ENCODE measurements at places on chromosomes 2 and 18. TPM values are rescaled to one million over a fixed set of nuclear protein-coding genes. Genes with fewer than 3 reads are reported as not detected.

Gene PDE11A
- 1.4 TPM for total RNA-seq

Gene CNTNAP5
- not detected for total RNA-seq

Gene RABL2A
- 2.9 TPM for total RNA-seq

Gene IHH
- total RNA-seq, result 0.15 TPM

Gene CFAP65
- total RNA-seq, result not detected

Gene PARD6G
- 7.4 TPM for total RNA-seq

Gene ERICH2
- not detected for total RNA-seq

Gene DYNC2LI1
- 27.9 TPM for total RNA-seq

- peaks cover 37% of the 10 kb centered on the region for H3K4me1 ChIP-seq
- H3K36me3 ChIP-seq, result no peaks in the 10 kb centered on the region
- peak within 1 kb of the TSS; percentile 29 for H3K4me3 ChIP-seq
- H3K27ac ChIP-seq, result no peak within 1 kb of the TSS
- peaks cover 87% of the 10 kb centered on the region for H3K27me3 ChIP-seq
These were observed at the start of gene RAMP1 for GRCh38 chr2:237859533-237860272. TSS of gene RAMP1 (plus strand) at chr2:237859623. CDS start at chr2:237859676, 53 bp downstream.

- no peak overlapping the region for H3K27ac ChIP-seq
- no peaks in the 10 kb centered on the region for H3K27me3 ChIP-seq
These were observed 117.2 kb downstream of the COL6A3 start for GRCh38 chr2:237296756-237297155.

GRCh38 chr18:45879681-45880655 is 54.5 kb downstream of the SIGLEC15 start:
- H3K36me3 ChIP-seq, result peaks cover 5% of the 10 kb centered on the region
- H3K4me1 ChIP-seq, result no peaks in the 10 kb centered on the region
- H3K27me3 ChIP-seq, result no peaks in the 10 kb centered on the region
- DNase-seq, result peak; percentile 34
- no peak overlapping the region for H3K4me3 ChIP-seq

DNA sequence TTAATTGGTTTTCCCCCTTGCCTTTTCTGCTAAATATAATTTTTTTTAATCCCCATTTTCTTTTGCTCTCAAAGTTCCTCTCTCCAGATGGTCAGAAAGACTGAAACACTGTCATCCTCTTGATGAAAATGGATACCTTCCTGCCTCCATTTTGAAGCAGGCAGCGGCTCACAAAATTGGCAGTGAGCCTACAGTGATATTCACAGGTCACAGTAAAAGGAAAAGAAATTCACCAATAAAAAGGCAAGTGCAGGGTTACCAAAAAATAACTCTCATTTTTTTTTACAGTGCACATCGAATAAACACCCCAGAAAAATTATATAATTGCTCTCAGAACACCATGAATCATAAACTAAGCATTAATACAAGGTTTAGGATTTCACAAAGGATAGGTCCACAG is 307.5 kb downstream of the TCF4 start:
- no peak overlapping the region for H3K4me3 ChIP-seq
- H3K36me3 ChIP-seq, result no peaks in the 10 kb centered on the region
- no peaks in the 10 kb centered on the region for H3K27me3 ChIP-seq
- no peaks in the 10 kb centered on the region for H3K4me1 ChIP-seq

GRCh38 chr2:44939106-44940048 is 2.1 kb upstream of the SIX3 start:
- H3K27ac ChIP-seq, result no peak overlapping the region
- no peaks in the 10 kb centered on the region for H3K36me3 ChIP-seq
- H3K27me3 ChIP-seq, result peaks cover 42% of the 10 kb centered on the region
- DNase-seq, result no peak

- H3K4me1 ChIP-seq, result peaks cover 78% of the 10 kb centered on the region
- no peaks in the 10 kb centered on the region for H3K27me3 ChIP-seq
- H3K4me3 ChIP-seq, result no peak overlapping the region
- DNase-seq, result no peak
These were observed 96.0 kb downstream of the TMEM17 start for GRCh38 chr2:62410015-62410453.

GRCh38 chr2:158795195-158795924 is at the start of gene DAPL1:
TSS of gene DAPL1 (plus strand) at chr2:158795317. CDS start at chr2:158795373, 56 bp downstream.
- H3K27ac ChIP-seq, result no peak within 1 kb of the TSS
- no peaks in the 10 kb centered on the region for H3K4me1 ChIP-seq
- peaks cover 4% of the 10 kb centered on the region for H3K27me3 ChIP-seq
- H3K4me3 ChIP-seq, result no peak within 1 kb of the TSS
- H3K36me3 ChIP-seq, result no peaks in the 10 kb centered on the region

- H3K27ac ChIP-seq, result no peak overlapping the region
- no peaks in the 10 kb centered on the region for H3K36me3 ChIP-seq
- no peaks in the 10 kb centered on the region for H3K27me3 ChIP-seq
- no peaks in the 10 kb centered on the region for H3K4me1 ChIP-seq
- no peak overlapping the region for H3K4me3 ChIP-seq
These were observed 258.7 kb upstream of the LINC00305 start for GRCh38 chr18:64407606-64408005.

GRCh38 chr2:74764429-74765272 is 69.3 kb upstream of the HK2 start:
- peaks cover 91% of the 10 kb centered on the region for H3K4me1 ChIP-seq
- H3K36me3 ChIP-seq, result no peaks in the 10 kb centered on the region
- H3K4me3 ChIP-seq, result peak overlapping the region; percentile 58
- no peaks in the 10 kb centered on the region for H3K27me3 ChIP-seq
- H3K27ac ChIP-seq, result peak overlapping the region; percentile 81

DNA sequence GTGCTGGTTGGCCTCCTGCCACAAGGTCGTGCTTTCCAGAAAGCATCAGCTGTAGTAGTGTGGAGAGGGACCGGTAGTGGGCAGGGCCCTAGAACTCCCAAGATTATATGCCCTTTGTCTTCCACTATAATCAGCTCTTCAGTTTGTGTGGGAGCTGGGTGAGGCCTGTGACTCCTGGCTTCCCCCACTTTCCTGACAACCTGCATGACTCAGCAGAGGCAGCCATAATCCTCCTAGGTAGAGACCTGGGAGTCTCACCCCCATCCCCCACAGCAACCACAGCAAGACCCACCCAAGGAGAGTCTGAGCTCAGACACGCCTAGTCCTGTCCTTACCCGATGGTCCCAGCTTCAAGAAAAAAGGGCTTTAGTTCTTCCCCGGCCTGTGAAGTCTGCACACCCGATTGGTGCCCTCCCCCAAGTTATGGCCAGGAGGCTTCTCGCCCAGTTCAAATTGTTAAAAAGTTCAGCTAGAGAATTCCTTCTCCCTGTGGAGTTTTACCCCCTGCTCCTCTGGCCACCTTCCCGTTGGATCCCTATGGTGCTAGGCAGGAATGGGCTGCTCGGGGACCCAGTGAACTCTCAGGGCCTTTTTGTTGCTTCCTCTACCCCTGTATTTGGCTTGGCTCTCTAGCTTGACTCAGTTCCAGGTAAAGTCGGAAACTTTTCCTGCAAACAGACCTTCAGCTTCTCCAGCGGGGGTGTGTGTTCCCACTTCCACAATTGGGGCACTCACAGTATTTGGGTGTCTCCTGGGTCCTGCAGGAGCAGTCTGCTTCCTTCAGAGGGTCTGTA is 57.8 kb upstream of the FAM237A start:
- no peak for DNase-seq
- H3K4me3 ChIP-seq, result no peak overlapping the region
- H3K27ac ChIP-seq, result no peak overlapping the region

- peaks cover 46% of the 10 kb centered on the region for H3K4me1 ChIP-seq
- H3K27me3 ChIP-seq, result no peaks in the 10 kb centered on the region
These were observed 17.1 kb downstream of the HS6ST1 start for GRCh38 chr2:128301501-128301966.

- H3K27me3 ChIP-seq, result no peaks in the 10 kb centered on the region
- no peak overlapping the region for H3K27ac ChIP-seq
- no peaks in the 10 kb centered on the region for H3K36me3 ChIP-seq
- no peaks in the 10 kb centered on the region for H3K4me1 ChIP-seq
- no peak overlapping the region for H3K4me3 ChIP-seq
These were observed 280.5 kb downstream of the TCF4 start for GRCh38 chr18:55307505-55307904.

DNA sequence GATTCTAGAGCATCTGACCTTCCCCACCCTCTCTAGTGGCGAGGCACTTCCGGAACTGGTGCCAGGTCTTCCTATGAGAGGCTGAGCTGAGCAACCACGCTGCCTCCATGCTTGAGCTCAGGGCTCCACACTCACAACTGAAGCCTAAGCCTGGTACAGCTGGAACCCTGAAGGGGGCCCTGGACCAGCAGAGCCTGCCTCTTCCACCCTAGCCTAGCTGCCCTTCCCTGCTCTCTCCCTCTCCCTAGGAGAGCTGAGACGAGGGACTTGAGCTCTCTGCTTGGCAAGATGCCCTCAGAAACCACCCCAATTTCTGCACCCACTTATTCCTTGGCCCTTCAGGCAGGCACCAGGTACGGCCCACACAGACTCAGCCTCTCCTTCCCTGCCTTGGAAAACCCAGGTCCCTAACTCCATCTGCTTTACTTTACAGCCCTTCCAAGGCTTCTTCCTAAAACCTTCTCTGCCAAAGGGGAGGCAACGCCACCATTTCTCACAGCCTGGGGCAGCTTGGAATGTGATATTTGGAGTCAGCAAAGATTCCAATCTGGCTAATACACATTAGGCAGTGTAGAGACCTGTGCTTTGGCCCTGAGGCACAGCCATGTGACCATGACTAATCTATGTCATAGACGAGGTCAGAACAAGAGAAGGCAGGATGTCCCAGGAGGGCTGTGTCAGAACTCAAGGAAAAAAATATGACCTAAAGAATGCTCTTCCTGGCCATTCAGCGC is 18.8 kb downstream of the COX7A2L start:
- H3K36me3 ChIP-seq, result peaks cover 3% of the 10 kb centered on the region
- H3K4me3 ChIP-seq, result no peak overlapping the region
- H3K27me3 ChIP-seq, result no peaks in the 10 kb centered on the region

DNA sequence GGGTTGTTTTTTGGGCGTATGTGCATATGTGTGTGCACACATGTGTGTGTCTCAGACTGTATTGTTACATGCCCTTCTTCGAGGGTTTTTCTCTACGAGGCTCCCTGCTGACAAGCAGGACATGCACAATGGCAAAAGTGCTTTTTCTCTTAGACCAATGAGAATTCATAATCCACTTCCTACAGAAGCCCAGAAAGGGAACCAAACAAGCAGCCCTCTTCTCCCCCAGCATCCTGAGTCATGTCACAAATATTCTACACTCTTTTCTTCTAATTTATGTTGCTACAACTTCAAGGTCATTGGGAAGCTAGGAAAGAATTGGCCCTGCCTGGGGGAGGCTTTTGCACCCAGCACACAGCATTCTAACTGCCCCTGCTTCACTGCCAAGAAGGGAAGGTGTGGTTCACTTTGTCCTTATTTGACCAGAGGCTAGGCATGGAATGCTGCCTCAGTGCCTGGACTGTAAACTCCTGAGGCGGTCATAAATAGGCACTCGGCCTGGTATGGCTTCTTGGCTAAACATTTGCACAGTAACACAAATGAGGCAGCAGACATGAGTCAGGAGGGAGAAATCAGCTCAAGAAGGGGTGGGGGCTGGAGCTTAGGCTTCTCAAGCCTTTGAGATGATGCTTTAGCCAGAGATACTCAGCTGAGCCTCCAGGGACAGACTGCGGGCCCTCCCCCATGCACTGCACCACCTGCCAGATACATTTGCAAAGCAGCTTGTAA is 92.7 kb upstream of the KLF7 start:
- H3K27me3 ChIP-seq, result no peaks in the 10 kb centered on the region
- no peak overlapping the region for H3K27ac ChIP-seq

- H3K4me1 ChIP-seq, result peaks cover 98% of the 10 kb centered on the region
- no peaks in the 10 kb centered on the region for H3K27me3 ChIP-seq
- no peak overlapping the region for H3K27ac ChIP-seq
- H3K4me3 ChIP-seq, result no peak overlapping the region
- DNase-seq, result no peak
- no peaks in the 10 kb centered on the region for H3K36me3 ChIP-seq
These were observed 72.0 kb downstream of the SPRED2 start for GRCh38 chr2:65360441-65360840.

- H3K36me3 ChIP-seq, result no peaks in the 10 kb centered on the region
- H3K4me3 ChIP-seq, result peak overlapping the region; percentile 11
- H3K4me1 ChIP-seq, result peaks cover 59% of the 10 kb centered on the region
- H3K27me3 ChIP-seq, result no peaks in the 10 kb centered on the region
- DNase-seq, result peak; percentile 81
- peak overlapping the region; percentile 87 for H3K27ac ChIP-seq
These were observed 38.2 kb downstream of the CERS6 start for GRCh38 chr2:168494190-168494711.

DNA sequence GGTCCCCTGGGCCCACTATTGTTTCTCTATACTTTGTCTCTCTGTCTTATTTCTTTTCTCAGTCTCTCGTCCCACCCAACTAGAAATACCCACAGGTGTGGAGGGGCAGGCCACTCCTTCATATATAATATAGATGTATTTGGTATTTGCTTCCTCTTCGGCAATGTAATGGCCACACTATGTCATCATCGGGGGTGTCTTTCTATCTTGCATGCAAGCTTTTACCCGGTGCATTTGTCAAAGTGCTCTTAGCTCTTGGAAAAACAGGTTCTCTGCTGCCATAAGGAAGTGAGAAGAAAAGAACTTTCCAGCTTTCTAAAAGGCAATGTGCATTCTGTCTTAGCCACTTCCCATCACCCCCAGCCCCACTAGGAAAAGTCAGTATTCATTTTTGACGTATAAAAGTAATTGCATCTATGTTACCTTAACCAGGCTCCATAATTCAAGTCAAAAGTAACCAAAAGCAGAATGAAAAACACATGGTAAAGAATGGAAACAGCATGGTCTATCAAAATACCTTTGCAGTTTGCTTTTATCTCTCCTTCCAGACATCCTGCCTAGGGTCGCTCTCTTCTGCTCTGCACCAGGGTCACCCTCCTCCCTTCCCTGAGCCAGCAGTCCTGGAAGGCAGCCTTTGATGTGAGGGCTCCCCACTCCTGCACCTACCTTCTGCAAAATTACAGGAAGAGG is 27.2 kb upstream of the FHL2 start:
- no peak overlapping the region for H3K27ac ChIP-seq
- no peak for DNase-seq
- peaks cover 17% of the 10 kb centered on the region for H3K4me1 ChIP-seq
- H3K4me3 ChIP-seq, result no peak overlapping the region

GRCh38 chr2:173740639-173741038 is 224.5 kb downstream of the SP3 start:
- no peak overlapping the region for H3K4me3 ChIP-seq
- no peak for DNase-seq
- H3K36me3 ChIP-seq, result no peaks in the 10 kb centered on the region
- H3K27ac ChIP-seq, result no peak overlapping the region

GRCh38 chr2:198098918-198099317 is 294.5 kb downstream of the PLCL1 start:
- no peaks in the 10 kb centered on the region for H3K4me1 ChIP-seq
- no peaks in the 10 kb centered on the region for H3K27me3 ChIP-seq
- H3K4me3 ChIP-seq, result no peak overlapping the region
- DNase-seq, result no peak
- no peaks in the 10 kb centered on the region for H3K36me3 ChIP-seq

DNA sequence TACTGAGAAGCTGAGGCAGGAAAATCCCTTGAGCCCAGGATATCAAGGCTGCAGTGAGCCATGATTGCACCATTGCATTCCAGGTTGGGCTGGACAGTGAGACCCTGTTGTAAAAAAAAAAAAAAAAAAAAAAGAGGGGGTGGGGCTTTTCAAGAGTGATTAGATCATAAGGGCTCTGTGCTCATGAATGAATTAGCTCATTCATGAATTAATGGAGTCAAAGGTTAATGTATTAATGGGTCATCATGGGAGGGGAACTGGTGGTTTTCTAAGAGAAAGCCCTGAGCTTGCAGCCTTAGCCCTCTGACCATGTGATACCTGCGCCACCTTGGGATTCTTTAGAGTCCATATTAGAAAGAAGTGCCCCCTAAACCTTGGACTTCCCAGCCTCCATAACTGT is 4.5 kb downstream of the SLC19A3 start:
- H3K36me3 ChIP-seq, result no peaks in the 10 kb centered on the region
- no peak overlapping the region for H3K4me3 ChIP-seq
- no peak overlapping the region for H3K27ac ChIP-seq
- H3K27me3 ChIP-seq, result peaks cover 11% of the 10 kb centered on the region
- DNase-seq, result peak; percentile 21

Measured in HepG2 (cell line).